ENCODE measurements at places on chromosomes 12 and 14.
A peak's percentile ranks its signal among the peaks of the same experiment; 100 is the strongest.

- no peak for DNase-seq
These were observed 6.6 kb downstream of the LHX5 start for GRCh38 chr12:113464852-113465719.

GRCh38 chr12:107351713-107352112 lies 258.4 kb upstream of the CRY1 start:
- no peak for DNase-seq

DNA sequence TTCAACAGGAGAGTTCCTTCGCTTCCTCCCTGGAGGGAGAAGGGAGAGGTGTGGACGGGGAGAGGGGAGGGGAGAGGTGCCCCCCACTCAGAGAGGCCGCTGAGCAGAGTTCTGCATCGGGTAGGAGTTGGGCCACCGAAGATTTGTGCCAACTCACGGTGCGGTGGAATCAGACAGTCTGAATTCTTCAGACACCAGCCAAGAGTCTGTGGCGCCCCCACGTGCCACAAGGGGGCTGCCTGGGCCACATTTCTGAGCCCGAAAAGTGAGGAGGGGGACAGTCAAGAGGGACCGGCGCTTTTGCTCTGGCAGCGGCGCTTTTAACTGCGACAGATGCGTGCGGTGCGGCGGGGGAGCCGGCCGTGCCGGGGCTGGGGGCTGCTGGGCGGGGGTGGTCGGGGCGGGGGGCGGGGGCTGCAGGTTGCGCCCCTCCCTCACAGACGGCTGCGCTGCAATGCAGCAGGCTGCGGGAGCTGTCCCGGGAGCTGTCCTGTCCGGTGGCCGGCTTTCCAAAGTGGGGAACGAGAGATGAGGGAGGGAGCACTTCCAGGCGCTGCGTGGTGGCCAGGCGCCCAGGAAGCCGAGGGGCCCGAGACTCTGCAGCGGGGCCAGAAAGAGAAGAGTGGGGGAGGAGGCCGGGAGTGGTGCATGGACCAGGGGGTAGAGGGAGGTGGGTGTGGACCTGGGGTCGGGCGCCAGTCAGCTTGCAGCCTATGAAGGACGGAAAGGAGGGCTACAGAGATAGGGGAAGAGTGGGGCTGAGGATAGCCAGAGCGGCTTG lies 975 bp upstream of the RTL1 start:
- DNase-seq, result no peak

DNA sequence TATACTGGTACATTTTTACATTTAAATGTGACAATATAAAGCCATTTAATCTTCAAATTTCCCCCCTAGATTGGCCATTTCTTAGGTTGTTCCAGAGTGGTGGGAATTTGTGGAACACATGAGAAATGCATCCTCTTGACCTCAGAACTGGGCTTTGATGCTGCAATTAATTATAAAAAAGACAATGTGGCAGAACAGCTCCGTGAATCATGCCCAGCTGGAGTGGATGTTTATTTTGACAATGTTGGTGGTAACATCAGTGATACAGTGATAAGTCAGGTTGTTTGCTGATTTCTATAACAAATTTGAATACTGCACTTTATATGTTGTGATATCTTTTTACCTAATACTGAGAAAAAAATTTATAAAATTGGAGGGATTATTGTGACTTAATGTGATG lies 7.6 kb upstream of the ZNF410 start:
- DNase-seq, result no peak

- no peak for DNase-seq
These were observed 20.5 kb upstream of the MTERF2 start for GRCh38 chr12:107007411-107007810.

DNA sequence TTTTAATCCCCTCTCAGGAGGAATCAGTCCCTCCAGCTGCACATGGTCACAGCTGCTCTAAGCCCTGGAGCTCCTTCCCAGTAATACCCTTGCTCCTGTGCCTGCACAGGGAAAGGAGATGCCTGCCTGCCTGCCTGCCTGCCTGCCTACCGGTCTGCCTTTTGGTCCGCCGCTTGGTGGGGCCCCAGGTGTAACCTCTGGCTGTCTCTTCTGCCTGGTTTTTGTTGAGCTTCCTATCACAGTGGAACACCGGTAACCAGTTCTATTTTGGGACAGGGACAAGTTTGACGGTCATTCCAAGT lies 99.8 kb downstream of the DAD1 start:
- no peak for DNase-seq

GRCh38 chr12:21478756-21479455 lies 22.5 kb downstream of the RECQL start:
- no peak for DNase-seq

DNA sequence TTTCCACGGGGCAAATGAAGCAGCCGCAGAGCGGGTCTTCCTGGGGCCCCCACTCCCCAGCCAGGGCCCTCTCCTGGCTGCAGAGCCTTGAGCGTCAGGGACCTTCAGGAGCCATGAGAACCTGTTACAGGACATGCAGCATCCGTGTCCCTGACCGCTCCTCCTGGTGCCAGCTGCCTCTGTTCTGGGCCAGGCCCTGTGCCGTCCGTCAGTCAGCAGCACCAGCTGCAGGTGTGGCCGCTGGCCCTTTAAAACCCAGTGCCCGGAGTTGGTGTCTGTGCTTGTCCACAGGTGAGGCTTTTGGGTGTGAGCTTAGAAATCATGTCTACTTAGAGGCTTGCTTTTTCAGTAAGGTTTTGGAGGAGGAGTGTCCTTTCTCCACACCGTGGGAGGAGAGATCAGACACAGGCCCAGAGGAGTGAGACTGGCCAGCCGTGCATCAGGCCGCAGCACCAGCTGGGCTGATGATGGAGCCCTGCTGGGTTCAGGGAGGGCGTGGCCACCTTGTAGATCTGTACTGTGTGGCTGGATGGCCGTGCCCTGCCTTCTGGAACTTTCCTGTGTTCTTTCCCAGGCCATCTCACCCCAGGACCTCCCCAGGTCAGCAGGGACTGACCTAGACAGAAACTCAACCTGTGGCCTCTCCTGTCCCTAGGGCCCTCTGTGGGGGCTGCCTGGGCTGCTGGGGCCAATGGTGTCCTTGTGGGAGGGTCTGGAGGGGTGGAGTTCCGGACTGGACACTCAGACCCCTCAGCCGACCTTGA lies 27.1 kb downstream of the AACS start:
- no peak for DNase-seq

- no peak for DNase-seq
These were observed 616.3 kb downstream of the LRFN5 start for GRCh38 chr14:42222924-42223471.

- no peak for DNase-seq
These were observed 184.8 kb downstream of the ZFP36L1 start for GRCh38 chr14:68607867-68608573.

- no peak for DNase-seq
These were observed 186.3 kb upstream of the NUDT4 start for GRCh38 chr12:93191423-93191822.

- no peak for DNase-seq
These were observed 388.6 kb downstream of the CCDC91 start for GRCh38 chr12:28578833-28579252.

GRCh38 chr14:55881577-55882241 lies 236.5 kb upstream of the PELI2 start:
- no peak for DNase-seq

DNA sequence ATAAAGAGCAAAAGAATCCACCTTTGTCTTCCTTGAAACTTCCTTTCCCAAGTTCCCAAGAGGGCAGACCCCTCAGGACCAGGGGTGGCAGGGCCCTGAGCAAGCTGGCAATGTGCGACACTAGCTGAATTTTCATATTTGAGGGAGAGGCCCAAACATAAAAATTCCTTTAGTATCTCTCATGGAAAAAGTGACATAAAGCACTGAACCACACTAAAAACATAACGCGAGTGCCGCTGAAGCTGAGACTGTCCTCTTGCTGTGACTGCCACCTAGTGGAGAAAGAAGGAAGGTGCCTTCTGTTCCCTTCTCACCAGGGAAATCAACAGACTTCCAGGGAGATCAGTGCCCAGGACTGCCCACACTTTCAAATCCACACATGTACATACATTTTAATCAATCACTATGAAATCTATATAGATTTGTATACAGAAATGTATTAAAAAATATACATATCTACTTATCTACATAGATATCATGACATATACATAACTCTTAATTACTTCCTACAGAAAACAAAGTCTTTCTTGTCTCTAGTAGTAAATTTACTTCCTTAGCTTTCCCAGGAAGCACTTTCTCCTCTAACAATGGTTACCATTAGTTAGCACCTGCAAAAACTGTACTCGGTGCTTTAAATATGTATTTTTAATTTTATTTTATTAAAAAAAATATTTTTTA lies 53.8 kb downstream of the SSH1 start:
- peak; percentile 73 for DNase-seq

- no peak for DNase-seq
These were observed 170.9 kb downstream of the MSRB3 start for GRCh38 chr12:65449400-65449799.

DNA sequence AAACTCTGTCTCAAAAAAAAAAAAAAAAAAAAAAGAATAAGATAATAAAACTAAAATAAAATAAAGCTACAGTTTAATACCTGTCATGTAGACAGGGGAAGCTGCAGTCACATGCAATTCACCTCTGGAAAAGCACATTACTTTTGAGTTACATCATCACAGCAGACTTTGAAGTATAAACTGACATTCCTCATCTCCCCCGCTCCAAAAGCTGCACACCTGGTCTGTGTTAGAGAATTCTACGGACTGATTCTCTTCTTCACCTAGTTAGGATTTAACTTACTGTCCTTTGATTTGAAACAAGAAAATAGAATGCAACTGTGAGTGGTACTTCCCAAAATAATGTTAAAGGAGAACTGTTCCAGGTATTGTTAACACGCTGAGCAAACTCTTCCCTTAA lies 25.1 kb downstream of the SPPL3 start:
- no peak for DNase-seq

DNA sequence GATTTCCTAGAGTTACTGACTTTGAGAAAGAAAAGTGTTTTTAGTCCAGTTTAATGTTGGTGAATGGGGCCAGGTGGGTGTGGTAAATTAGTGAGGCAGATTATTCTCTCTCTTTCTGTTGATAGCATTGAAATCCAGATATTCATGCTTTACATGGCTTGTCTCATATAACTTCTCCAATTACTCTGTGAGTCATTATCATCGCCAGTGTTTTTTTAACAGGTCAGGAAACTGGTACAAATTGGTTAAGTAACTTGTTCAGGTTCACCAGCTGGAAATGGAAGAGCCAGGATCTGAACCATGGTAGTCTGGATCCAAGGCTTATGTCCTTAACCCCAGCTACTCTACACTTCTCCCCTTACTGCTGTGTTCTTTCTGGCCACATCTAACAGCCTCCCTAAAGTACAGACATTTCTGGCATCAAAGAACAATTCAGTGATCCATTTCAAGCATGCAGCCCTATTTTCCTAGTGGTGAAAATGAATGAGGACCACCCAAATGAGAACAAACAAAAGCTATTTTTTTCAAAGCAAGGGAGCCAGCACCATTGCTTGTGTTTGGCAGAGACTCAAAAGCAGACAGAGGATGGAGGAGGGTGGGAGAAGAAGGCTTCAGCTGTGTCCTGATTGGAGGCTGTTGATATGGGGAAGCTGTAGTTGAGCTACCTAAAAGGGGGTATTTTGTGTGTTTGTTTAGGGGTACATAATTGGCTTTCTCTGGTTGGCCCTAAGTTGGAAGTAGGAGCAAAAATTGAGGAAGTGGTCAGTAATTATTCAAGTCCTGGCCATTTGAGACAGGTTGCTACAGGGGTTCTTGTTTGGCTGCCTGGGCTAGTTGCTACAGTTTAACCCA lies 1.7 kb downstream of the IRAK3 start:
- DNase-seq, result no peak

DNA sequence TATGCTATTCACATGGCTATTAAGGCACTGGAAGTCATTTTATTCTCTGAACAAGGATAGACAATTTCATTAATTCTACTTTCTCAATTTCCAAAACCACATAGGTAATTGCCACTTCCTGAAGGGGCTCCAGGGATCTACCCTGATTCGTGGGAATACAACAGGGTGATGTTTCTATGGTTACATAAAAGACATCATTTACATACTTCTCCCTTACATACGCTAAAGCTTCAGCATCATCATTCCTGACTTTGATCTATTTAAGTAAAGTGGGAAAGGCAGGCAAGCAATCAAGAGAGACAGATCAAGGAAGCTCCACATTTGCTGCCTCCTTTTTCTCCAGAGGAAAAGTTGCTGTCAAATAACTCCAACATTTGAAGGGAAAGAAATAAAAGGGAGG lies 118.8 kb upstream of the SINHCAF start:
- DNase-seq, result no peak

- no peak for DNase-seq
These were observed 3.8 kb downstream of the TRAF3 start for GRCh38 chr14:102781063-102781462.

DNA sequence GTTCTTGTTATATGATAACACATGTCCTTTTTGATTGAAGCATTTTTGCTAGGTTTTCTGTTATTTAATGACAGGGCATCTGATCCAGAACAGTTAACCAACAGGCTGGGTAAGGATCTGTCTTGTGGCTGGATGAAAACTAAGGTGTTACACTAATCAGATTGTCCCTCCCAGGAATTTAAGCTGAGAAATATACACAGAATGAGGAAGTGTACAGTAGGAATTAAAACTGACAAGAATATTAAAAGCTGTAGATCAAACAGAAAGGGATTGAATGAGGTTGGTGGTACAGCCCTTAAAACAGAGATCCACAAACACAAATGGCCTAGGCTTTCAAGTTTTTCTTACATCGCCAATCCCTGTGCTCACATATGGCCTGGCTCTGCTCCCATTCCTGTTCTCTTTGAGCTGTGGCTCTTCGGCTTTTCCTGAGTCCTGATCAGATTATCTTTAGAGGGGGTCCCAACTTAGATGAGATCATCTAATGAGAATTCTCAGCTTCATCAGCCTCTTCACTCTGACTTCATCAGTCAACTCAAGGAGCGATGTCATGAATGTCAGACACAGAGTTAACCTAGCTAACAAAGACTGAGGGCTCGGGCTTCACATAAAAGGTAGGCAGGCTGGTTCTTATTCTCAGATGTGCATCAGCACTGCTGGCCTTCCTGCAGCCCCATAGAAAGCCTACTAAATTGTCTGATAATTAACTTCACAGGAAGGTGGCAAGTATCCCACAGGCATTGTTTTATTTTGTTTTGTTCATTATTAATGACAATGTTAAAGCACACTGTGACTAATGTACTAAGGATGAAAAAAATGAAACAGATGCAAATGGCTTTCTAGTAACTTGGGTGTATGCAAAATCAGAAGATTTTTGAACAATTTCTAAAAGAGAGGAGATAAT lies 11.4 kb downstream of the PYGL start:
- no peak for DNase-seq

GRCh38 chr12:117178301-117178700 lies 12.0 kb downstream of the FBXO21 start:
- DNase-seq, result no peak
